ENCODE measurements at places on chromosomes 4 and X.
A peak's percentile ranks its signal among the peaks of the same experiment; 100 is the strongest.

DNA sequence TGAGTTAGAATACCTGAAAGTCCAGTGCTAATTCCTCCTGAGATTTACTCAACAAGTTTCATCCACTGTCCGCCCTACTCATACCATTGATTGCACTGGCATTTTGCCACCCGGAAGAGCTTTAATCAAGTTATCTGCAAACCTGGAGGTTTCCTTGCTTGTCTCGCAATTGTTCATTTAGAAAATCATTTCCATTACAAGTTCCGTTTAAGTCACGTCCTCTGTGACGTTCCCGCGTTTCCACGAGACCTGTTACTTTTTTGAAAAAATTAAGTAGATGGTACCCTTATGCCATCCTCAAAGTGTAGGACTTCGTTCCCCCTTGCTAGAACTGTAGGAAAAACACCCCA is 761 bp upstream of the FRYL start:
- no peak for DNase-seq

- peak; percentile 5 for DNase-seq
These were observed 118.5 kb downstream of the BTC start for GRCh38 chr4:74675673-74676279.

DNA sequence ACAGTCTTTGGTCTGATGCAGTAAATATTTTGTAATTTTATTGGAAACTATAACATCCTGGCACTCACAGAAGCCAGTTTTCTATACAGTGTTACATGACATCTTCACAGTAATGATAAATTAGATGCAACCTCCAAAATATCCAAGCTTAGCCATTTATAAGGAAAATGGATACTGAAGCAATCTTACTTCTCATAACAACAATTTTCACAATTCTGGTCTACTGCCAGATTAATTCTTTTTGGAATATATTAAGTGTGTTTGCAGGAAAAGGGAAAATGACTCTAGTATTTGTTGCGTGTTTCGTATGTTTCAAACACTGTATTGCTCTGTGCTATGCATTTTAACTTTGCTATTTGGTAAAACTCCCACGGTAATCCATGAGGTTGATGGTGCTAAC is 1870.9 kb downstream of the ARAP2 start:
- no peak for DNase-seq

- no peak for DNase-seq
These were observed 116.2 kb downstream of the GATB start for GRCh38 chr4:151644622-151645021.

DNA sequence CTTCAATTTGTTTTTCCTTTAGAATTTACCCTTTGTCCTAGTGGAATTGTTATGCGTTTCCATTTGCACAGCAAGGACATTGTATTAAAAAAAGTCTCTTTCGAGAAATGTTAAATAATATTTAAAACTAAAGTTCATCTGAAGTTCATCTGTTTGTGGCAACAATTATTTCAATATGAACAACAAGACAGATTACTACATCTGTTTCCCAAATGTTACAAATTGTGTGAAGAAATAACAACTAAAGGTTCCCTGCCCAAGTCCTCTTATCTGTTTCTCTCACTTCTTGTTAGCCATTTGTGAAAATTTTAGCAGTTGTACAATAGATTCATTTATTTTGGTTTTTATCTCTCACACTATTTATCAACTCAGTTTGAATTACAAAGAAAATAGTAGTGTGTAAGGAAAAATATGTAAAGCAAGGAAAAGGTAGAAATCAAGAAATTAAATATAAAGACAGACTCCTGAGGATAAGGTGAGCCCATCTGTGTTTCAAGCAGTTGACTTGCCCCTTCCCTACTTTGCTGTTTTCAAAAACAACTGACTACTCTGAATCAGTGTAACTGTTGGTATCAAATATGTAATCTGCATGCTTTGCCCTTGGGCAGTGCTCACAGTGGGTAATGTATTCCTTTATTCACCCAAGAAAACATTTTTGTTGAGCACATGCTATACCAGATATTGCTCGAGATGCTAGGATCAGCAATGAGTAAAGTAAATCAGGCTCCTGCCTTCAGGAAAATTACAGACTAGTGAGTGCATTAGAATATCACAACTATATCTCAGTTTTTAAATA is 118.9 kb upstream of the PCDH7 start:
- no peak for DNase-seq

GRCh38 chr4:121790976-121791375 is 10.1 kb upstream of the EXOSC9 start:
- DNase-seq: no peak

DNA sequence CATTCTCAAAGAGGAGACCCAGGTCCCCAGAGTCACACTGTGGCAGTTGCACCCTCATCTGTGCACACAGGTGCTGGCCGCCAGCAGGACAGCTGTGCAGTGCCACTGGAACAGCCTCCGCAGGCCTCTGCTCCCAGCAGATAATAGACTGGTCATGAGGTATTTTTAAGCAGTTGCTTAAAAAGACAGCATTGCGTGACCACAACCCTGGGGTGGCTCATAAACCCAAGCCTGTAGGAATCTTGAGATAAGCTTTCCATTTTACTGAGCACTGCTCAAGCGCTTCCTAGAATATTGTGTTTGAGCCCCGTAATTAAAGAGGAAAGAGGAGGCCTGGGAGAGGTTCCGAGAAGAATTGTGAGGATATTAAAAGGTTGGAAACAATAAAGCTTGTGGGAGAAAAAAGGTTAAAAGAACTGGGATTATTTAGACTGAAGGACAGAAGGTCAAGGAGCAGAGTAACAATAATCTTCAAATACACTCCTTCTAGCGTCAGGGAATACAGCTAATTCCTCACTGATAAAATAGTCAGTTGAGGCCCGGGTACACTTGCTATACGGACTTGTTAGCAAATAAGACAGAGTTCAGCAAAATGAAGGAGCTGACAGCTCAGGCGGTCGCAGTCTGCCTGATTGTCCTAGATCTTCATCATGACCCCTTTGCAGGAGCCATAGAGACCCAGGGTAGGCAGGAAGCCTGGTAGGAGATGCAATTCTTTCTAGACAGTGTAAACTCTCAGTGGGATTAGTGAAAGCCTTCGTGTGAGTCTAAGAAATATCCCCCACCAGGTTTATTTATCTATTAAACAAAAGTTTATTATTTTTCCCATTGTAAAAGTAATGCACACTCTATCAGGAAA is 86.2 kb upstream of the KIT start:
- DNase-seq: no peak

DNA sequence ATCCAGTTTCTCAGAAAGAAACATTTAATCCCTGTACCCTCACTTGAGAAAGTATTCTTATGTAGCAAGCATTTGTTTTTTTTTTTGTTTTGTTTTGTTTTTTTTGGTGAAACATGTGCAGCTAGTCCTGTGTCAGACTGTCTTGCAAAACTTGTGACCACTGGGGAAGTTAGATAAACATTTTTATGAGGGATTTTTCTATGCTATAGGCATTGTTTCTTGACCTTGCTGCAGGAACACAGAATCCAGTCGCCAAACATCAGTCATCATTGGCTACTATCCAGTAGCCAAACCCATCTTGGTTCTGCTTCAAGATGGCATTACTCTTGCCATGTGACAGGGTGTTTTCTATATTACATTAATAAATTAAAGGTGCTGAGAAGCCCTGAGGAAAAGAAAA is 7.7 kb upstream of the MAPK10 start:
- peak; percentile 17 for DNase-seq

DNA sequence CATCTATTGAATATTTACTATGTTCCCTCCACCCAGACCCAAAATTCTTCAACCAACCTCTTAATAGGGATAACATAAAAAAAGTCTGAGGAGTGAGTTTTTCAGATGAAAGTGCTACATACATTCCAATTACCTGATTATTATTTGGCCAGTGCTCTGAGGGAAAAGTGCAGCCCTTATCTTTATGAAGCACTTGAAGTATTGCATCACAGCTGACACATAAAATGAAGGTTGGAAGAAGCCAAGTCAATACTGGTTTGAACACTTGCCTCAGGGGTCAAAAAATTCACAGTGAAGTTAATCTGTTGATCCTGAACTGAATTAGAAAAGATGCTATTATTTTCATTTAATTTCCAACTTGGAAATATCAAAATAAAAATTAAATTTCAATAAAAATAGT is 498.9 kb downstream of the INPP4B start:
- no peak for DNase-seq

DNA sequence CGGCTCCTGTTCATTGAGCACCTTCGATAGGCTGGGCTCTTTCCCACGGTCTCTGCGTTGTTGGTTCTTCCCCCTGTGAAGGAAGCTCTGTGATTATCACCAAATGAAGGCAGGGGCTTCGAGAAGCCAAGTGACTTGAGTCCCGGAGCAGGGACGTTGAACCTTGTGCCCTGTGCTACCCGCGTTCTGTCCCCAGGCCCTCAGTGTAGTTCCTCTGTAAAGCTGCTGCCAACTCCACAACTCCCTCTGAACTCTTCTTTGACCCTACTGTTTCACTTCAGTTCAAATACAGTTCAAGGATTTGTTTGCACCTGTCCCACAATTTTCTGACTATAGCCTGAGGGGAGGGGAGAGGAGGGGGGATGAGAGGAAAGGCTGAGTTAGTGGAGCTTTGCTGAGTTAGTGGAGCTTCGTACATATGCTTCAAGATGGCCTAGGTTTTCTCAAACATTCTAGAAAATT is 635 bp upstream of the PHF8 start:
- DNase-seq: no peak

DNA sequence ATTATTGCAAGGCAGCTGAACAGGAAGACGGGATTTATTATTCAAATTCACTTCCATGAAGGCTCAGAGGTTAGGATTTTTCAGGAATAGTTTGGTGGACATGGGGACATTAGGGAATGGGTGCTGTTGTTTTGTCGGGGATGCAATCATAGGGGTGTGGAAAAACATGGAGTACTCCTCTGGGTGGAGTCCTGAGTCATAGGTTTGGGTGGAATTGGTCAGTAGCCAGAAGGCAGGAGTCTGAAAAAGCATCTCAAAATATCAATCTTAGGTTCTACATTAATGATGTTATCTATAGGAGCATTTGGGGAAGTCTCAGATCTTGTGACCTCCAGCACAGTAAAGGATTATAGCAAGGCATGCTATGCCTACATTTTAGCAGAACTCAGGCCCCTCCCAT is 14.5 kb upstream of the ETNPPL start:
- no peak for DNase-seq

- DNase-seq: no peak
These were observed 22.8 kb upstream of the CENPVL3 start for GRCh38 chrX:51641421-51642021.

GRCh38 chr4:185999207-185999606 is 69.7 kb upstream of the TLR3 start:
- DNase-seq: no peak

DNA sequence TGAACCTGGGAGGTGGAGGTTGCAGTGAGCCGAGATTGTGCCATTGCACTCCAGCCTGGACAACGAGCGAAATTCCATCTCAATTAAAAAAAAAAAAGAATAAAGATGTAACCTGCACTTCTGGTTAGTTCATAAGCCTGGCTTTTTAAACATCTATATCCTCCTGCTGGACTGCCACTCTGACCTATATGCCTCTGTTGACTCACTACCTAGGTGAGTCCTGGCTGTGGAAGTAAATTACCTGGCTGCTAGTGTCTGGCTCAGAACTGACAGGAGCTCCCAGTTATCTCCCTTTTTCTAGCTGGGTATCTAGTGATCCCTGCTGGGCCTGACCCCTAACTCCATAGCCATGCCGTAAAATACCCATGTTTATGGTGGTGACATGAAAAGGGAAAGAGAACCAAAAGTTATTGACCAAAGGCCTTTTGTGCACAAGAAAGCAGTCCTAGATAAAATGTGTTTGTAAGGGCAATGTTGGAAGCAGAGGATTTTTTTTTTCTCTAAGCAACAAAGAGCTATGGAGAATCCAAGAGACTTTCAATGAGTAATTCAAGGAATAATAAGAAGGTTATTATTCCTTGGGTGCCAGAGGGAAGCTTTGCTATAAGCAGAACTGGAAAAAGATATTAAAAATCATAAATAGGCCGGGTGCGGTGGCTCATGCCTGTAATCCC is 10.4 kb upstream of the G3BP2 start:
- no peak for DNase-seq

GRCh38 chrX:155056471-155056870 is 14.5 kb downstream of the CMC4 start:
- no peak for DNase-seq

DNA sequence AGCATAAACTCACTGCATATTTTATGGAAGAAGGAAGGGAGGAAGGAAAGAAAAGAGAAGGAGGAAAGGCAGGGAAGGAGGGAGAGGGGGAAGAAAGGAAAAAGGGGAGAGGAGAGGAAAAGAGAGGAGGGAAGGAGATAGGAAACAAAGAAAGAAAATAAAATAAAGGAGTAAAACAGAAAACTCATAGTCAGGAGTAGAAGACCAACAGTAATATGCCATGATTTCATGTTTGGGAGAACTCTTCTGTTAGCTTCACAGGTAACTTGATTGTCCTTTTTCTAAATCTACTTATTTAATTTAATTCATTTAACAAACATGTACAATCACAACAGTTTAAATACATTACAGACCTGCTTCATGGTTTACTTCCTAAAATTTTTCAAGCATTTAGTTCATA is 46.8 kb upstream of the SGMS2 start:
- DNase-seq: no peak

DNA sequence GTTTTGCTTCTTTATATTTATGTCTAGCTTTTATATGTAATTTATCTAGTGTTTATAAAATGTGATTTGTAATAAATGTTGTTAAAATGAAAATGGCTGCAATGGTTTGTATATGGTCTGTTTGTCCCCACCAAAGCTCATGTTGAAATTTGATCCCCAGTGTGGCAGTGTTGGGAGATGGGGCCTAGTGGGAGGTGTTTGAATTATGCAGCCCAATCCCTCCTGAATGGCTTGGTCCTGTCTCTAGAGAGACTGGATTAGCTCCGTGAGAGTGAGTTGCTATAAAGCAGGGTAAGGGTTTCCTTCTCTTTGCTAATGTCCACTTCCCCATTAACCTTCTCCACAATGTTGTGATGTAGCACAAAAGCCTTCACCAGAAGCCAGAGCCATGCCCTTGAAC is 30.0 kb upstream of the JADE3 start:
- no peak for DNase-seq

DNA sequence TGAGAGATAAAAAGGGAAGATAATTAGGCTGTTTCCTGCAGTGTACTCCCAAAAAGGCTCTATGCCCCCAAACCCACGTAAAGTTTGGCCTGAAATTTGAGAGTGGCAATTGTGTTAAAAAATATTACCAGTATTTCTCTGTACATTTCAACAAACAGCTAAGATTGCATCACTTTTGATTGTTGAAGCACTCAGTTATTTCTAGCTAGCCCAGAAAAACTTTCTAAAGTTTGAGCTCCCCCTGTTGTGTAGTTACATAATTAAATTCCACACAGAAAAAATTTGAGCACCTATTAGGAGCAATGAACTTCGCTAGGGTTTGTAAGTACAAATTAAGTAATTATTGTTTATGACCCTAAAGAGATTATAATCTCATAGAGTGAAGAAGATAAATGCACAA is 109.4 kb downstream of the DLG3 start:
- no peak for DNase-seq

DNA sequence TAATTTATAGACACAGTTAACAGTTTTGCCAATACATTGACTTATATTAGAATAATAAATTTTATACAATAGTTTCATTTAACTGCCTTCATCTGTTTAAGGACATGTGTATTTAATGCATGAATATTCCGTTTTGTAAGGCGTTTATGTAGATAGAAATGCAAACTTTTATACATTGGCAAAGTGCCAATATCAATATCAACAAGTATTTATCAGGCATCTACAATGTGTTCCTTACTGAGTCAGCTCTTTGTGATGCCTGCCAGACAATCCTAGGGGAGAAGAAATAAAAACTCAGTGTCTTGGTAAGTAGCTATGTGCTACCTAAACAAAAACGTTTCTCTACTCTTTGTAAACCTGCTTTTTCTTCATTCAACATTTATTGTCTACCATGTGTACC is 1142.2 kb downstream of the C4orf33 start:
- no peak for DNase-seq

GRCh38 chrX:30568136-30568535 is 9.4 kb downstream of the TASL start:
- DNase-seq: peak; percentile 3
